ENCODE measurements at places on chromosomes 12 and 14.

- no peak for DNase-seq
Observed at GRCh38 chr14:68414121-68414520, 378.7 kb downstream of the ZFP36L1 start.

DNA sequence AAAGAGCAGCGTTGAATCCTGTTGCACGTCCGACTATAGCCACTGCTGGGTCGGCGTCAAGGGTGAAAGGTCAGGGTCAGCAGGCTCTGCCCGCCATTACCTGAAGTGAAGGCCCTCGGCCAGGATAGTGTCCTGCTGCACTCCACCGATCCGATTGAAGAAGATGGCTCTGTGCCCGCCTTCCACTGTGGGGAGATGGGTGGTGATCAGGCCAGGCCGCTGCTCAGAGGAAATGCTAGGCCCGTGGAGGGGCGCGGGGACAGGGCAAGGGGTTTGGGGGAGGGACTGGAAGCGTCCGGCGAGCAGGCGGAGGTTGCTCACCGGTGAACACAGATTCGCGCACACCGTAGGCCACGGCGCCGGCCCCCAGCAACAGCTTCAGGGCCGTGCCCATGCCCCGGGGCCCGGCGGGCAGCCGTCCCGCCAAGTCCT lies 352 bp downstream of the PHB2 start:
- no peak for DNase-seq

DNA sequence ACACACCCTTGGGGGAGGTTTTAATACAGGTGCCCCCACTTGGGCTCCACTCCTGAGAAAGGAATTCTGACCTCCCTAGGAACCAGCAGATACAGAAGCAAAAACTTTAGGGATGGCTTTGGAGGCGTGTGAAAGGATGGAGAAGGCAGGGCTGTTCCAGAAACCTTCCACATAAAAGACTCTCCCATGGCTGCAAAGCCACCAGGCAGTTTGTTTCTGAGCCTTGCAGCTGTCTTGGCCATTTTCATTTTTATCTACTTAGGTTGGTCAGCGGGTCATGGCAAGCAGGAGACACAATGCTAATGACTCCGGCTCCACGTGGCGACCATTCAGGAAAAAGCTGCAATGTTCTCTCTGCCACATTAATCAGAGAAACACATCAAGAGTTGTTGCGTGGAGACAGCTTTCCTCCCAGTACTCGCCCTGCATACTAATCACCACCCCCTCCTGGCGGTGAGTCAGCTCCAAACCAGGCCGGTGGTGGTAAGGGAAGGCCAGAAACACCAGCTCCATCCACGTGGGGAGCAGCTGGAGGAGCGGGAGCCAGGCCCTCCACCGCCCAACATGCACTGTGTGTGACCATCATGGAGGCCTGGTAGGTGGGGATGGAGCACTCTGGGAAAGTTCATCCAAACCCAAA lies 30.9 kb upstream of the IRF2BPL start:
- DNase-seq: peak; percentile 76

- DNase-seq: peak; percentile 45
Observed at GRCh38 chr14:104536942-104537612, 42.5 kb upstream of the C14orf180 start.
